ENCODE measurements at places on chromosomes 1 and 21.

- no peak for DNase-seq
Measured at GRCh38 chr1:83571536-83571935, 427.4 kb downstream of the TTLL7 start.

- no peak for DNase-seq
Measured at GRCh38 chr1:205772607-205773032, 2.7 kb downstream of the RAB29 start.

DNA sequence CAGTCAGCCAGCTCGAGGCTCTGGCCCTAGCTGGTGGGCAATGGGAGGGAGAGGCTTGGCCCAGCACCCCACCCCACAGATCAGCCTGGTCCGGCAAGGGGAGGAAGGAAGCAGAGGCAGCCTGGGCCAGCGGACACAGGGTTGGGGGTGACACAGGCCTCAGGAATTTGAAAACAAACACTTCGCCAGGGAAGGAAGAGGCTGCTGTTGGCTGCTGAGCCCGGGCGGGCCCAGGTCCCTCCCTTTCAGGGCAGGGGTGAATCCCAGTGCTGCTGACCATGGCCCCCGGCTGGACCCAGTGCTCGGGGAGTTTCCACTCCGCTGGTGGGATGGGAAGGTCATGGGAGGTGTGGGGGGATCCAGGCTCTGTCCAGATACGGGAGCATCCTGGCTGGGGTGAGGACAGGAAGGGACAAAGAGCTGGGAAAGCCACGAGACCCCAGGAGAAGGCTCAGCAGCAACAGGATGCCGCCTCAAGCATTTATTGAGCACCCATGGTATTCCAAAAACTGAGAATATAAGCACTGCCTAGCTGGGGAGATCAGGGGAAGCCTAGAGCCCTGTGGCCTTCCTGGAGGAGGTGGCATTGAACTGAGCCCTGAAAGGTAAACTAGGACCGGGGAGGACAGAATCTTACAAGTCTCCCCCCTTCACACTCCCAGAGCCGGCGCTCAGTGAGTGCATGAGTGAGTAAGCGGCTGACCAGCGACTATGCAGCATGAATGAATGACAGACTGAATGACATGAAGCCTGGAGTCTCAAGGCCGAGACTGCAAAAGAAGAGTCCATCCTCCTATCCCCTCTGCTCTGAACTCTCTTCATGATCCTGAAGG is 26.2 kb upstream of the EPHA2 start:
- no peak for DNase-seq

GRCh38 chr1:39733161-39733560 is 5.5 kb upstream of the PPIE start:
- DNase-seq, result no peak
